Effector memory CD4-positive, alpha-beta T cell (primary cell): ENCODE measurements at places on chromosomes 1 and 21.

DNA sequence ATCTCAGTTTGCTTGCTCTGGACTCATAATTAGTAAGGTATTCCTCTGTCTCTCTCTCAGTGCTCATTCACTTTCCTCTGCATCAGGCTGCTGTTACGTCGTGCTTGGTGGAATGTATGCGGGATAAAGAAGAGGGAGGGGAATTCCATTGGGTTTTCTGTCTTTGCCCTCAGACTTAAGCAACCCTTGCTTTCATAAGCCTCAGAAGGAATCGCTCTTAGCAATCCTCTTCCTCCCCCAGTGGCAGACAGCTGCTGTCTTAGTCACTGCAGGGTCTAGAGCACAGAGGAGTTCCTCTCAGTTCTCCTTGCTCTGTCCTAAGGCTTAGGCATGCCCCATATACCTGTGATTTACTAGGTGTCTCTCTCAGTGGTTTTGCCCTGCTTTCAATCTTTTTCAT lies 19.1 kb upstream of the NTMT2 start:
- DNase-seq, result no peak

GRCh38 chr1:151964510-151964909 lies 29.1 kb downstream of the S100A10 start:
- no peak for DNase-seq

GRCh38 chr21:43767984-43768867 lies 7.9 kb downstream of the CSTB start:
- DNase-seq, result no peak

- no peak for DNase-seq
Observed at GRCh38 chr1:204359474-204360255, at the start of gene PLEKHA6. Gene PLEKHA6 (minus strand): TSS chr1:204359929. CDS start chr1:204273727, 86,202 bp downstream.

GRCh38 chr1:2624735-2625300 lies 8.0 kb downstream of the MMEL1 start:
- no peak for DNase-seq

DNA sequence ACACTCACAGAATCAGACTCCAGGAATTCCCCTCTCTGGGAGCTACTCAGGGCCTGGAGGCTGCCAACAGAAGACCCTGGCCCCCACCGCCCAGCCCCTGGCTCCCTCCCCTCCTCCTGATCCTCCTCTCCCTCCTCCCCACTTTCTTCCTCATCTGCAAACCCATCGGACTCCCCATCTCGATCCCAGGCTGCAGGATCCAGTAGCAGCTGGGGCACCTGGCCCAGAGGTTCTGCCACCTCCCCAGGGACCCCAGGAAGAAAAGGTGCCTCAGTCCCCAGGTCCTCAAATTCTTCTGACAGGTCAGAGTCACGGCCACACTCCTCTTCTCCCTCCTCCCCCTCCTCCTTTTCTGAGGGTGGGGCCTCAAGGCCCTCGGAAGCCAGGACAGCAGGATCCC lies 7.4 kb downstream of the NES start:
- DNase-seq, result no peak

- DNase-seq, result no peak
Observed at GRCh38 chr1:191350938-191351337, 807.3 kb upstream of the RGS18 start.

GRCh38 chr1:59292562-59292961 lies 4.3 kb upstream of the FGGY start:
- DNase-seq, result no peak

GRCh38 chr1:84861516-84861915 lies 31.5 kb downstream of the LPAR3 start:
- DNase-seq, result no peak

GRCh38 chr1:9842781-9843575 lies 19.2 kb upstream of the CLSTN1 start:
- DNase-seq, result no peak

- no peak for DNase-seq
Observed at GRCh38 chr1:150863724-150864123, 12.7 kb downstream of the ARNT start.

GRCh38 chr1:10644307-10645128 lies 151.9 kb downstream of the CASZ1 start:
- no peak for DNase-seq

DNA sequence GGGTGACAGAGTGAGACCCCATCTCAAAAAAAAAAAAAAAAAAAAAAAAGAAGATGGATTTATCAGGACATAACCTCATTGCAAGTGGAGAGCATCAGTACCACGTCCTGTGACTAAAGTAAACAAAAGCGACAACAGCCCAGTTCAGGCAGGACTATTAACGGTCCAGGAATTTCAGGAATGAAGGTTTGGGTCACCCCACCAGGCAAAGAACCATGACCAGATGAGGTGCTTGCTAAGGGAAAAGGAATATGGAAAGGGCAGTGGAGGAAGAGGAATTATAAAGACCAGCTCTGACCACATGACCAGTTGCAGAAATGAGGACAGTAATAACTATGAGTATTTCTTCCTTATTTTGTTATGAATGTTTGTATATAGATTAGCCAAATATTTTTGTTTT lies 35.4 kb upstream of the EIF4G3 start:
- DNase-seq, result no peak

GRCh38 chr21:37264808-37265207 lies 2.3 kb downstream of the VPS26C start:
- no peak for DNase-seq
